Activated naive CD4-positive, alpha-beta T cell treated with Interleukin-2 at 50 U/mL for 16 hours (primary cell): ENCODE measurements at places on chromosomes 2 and 18.
A peak's percentile ranks its signal among the peaks of the same experiment; 100 is the strongest.

- no peak for DNase-seq
These were observed 42.5 kb downstream of the DAPL1 start for GRCh38 chr2:158837645-158838044.

DNA sequence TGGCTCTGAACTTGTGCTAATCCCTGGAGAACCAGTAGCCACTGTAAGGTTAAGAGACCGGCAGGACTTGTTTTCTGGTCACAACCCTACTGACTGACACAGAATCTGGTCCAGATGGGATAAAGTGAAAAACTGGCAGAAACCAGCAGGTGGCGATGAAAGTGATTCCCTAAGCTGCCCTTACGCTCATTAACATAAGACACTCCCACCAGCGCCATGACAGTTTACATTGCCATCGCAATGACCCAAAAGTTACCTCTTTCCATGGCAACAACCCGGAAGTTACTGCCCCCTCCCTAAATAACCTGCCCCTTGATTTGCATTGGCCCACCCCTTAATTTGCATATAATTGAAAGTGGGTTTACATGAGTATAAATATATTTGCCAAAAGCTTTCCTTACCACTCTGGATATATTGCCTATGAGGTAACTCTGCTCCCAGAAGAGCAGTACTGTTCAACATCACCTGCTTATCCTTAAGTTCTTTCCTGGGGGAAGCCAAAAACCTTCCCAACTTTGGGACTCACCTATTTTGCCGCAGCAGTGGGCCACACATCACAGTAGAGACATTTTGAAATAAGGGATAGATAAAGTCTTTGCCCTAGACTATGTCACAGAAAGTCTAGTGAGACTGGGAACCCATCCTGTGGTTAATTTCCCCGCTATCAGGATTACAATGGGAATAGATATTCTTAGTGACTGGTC, 35.8 kb upstream of the AFF3 start:
- DNase-seq, result peak; percentile 9

- DNase-seq, result no peak
These were observed 148.2 kb upstream of the KLF7 start for GRCh38 chr2:207313947-207314346.

DNA sequence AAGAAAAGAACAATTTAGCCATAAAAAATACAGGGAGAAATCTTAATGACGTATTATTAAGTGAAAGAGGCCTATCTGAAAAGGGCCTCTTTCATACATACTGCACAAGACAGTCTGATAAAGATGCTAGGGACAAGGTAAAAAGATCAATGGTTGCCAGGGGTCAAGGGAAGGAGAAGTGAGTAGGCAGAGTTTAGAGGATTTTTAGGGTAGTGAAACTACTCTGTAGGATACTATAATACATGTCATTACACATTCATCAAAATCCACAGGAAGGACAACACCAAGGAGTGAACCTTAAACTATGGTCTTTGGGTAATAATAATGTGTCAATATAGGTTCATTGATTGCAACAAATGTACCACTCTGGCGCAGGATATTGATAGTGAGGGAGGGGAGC, 289.3 kb downstream of the FSIP2 start:
- DNase-seq, result no peak

DNA sequence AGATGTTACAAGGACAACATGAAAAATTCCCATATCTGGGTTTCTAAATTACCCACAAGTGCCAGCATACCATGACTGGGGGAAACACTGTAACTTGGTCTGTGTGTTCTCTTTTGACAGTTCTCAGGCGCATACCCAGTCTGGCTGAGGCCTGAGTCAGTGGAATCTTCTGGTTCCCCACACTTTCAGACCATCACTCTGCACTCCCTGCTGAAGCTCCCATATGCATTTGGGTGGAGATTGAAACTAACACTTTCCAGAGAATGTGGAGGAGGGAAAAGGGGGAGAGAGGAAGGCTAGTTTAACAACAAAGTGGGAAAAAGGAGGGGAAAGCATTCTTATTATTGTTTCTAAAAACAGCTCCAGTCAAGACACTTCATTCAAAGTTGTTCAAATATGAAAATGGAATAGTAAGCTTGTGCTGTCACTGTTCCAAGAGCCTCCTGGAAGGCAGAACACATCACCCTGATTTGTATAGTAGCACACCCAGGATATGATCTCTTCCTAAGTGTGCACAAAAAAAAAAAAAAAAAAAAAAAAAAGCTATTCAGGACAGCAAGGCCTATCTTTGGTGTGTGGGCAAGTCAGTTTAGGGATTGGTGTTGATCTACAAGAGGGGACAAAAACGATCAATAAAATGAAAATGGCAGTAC, 48.1 kb upstream of the CTIF start:
- DNase-seq, result no peak

- no peak for DNase-seq
These were observed 2.3 kb upstream of the GTF3C3 start for GRCh38 chr2:196801674-196802261.

GRCh38 chr18:75115514-75115913, 93.4 kb downstream of the PTGR3 start:
- DNase-seq, result no peak

- DNase-seq, result no peak
These were observed 5.3 kb downstream of the ALKAL2 start for GRCh38 chr2:282371-283263.

GRCh38 chr18:23194155-23194996, 59.1 kb downstream of the CABLES1 start:
- DNase-seq, result no peak

DNA sequence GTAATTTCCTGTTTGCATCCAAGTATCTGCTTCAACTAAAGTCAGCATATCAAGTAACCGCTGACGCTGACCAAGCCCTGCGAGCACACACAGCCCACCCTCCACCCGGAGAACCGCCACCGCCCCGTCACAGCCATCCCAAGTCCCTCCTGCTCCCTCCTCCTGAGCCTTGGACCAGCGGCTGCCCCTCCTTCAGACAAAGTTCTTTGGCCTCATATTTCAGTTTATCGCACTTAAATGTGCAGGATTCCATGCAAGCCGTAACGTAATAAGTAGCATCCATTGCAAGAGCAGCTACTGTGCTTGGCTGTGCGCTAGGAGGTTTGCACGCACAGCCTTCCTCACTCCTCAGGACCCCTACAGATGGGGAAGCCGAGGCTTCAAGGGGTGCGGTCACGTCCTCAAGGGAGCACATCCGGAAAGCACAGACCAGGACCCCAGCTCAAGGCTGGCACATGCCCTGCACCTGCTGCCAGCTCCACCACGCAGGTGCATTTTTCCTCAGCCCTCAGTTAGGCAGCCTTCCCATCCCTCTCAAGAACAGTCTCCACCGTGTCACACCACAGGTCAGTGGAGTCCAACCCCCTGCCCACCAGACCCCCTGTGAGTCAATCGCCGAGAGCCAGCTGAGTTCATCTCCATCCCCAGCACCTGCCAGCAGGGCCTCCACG, 17.1 kb downstream of the PXDN start:
- no peak for DNase-seq

- DNase-seq, result no peak
These were observed 9.4 kb downstream of the C2orf42 start for GRCh38 chr2:70181363-70181956.

DNA sequence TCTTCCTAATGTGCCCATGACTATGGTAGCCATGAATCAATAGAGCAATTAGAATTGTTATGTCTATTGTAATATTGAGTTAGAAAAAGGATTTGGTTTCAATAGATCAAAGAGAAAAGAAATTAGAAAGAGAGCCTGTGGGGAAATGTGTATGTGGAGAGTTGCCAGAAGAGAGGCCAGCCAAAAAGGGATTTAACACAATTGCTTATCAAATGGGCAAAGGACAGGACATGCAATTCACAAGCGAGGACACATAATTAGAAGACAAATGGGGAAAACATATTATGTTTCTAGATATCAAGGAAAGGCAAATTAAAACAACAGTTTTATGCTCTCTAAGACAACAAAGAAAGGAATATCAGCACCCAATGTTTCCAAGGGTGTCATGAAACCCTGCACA, 403.2 kb upstream of the KLHL29 start:
- DNase-seq, result no peak

DNA sequence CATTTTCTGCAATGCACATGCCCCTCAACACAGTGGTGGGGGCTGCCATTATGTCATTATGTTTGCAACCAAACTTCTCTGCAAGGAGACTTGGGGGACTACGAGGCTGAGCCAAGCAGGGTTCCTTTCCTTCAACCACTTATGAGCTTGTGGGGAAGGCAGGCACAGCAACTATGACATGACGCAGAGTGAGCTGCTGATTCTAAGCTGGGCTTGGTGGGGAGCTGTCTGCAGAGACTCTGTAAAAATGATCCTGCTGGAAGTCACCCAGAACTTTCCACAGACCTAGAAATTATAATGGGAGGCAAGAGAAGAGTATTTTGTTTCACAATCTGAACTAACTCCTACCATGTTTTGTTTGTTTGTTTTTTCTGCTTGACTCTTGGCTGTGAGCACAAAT, 55.6 kb downstream of the INPP5D start:
- DNase-seq, result no peak

DNA sequence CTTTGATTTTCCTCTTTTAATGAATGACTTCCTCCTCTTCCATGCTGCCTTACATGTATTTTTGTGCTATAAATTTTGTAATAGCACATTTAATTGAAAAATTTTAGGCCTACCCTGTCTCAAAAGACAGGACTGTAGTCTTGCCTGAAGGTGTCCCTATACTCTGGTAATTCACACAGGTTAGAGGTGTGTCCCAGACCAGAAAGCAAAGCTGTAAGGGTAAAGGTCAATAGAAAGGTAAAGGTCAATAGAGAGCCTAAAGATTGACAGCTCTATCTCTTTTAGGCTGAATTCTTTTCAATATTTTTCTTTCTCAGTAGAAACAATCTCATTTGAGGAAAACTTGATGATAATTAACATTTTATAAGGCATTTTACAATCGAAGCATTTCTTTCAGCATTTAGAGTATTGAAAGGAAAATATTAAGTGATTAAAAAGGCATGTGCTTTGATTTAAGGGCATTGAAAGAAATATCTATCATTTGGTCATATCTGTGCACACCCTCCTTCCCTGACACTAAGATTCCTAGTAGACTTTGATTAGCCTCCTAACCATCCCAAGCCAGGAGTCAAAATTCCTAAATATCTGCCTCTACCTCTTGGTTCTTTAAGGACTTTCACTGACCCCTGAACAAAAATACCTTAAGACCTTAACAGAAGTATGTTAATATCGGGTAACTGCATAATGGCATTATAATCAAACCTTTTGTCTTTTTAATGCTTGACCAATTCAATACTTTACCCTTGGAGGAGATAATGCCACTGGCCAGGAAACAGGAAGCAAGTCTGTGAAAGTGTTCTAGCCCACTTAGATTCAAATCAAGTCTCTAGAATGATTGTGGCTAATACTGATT, 161.8 kb upstream of the DTNA start:
- no peak for DNase-seq

DNA sequence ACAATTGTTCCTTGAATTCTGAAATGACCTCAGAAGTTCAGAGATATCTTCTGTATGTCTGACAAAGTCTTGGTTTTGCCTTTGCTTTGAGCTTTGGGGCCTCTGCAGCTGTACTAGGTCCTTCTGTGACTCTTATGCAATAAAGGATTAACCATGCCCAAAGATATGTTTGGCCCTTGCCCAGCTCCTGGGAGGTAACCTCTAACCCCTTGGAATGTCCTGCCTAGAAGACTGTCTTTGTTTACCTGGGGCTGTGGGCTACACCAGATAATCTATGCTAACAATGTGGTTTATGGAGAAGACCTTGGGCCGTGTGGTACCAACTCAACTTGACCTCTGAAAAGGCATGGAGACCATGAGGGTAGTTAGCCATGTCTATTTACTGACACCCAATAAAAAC, 140.9 kb upstream of the CAPN13 start:
- DNase-seq, result no peak

- no peak for DNase-seq
These were observed 119.9 kb upstream of the SERTAD2 start for GRCh38 chr2:64773461-64774118.

GRCh38 chr2:175854129-175854528, 147.9 kb downstream of the LNPK start:
- no peak for DNase-seq

DNA sequence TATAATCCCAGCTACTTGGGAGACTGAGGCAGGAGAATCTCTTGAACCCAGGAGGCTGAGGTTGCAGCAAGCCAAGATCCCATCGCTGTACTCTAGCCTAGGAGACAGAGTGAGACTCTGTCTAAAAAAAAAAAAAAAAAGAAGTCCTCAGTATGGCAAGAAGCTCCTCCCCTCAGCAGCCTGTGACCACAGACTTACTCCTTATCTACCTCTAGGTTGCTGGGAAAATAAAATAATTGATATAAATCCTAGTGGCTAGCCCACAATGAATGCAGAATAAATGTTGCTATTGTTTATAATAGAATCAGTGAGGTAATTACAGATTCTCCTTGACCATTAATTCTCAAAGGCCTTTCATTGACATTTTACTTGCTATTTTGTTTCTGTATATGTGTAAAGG, 70.6 kb downstream of the IRS1 start:
- no peak for DNase-seq

- no peak for DNase-seq
These were observed 5.5 kb downstream of the SETBP1 start for GRCh38 chr18:44686156-44686555.

DNA sequence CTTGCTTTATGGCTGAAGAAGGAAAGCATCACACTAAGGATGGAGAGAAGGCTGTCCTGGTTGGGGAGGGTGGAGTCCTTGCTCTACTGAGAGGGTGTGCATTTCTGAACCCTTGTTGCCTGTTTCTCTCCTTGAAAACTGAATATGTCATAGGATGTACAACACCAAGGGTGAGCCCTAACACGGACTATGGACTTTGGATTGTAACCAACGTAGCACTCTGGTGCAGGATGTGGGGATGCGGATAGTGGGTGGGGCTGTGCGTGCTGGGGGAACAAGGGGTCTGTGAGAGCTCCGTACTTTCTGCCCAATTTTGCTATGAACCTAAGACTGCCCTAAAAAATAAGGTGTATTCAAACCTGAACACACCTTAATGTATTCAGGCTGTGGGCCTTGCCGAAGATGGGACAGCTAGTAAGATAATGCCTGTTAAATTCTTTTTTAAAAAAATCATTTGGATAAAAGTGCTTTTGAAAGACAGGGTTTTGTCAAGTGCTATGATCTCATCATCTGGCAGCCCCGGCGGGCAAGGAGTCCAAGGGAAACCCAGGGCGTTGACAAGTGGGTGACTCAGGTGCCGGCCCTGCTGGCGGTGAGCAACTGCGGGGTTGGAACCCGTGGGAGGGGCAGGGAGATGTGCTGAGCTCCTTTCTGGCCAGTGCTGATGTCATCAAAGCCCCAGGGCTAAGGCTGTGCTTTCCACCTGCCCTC, 54.0 kb downstream of the GATA6 start:
- no peak for DNase-seq

- DNase-seq, result no peak
These were observed 117.8 kb downstream of the ACKR3 start for GRCh38 chr2:236687296-236687965.

GRCh38 chr2:17933256-17933655, 54.8 kb downstream of the KCNS3 start:
- no peak for DNase-seq
